ENCODE measurements at places on chromosomes 6 and 20. TPM values are rescaled to one million over a fixed set of nuclear protein-coding genes. Genes with fewer than 3 reads are reported as not detected.

DNA sequence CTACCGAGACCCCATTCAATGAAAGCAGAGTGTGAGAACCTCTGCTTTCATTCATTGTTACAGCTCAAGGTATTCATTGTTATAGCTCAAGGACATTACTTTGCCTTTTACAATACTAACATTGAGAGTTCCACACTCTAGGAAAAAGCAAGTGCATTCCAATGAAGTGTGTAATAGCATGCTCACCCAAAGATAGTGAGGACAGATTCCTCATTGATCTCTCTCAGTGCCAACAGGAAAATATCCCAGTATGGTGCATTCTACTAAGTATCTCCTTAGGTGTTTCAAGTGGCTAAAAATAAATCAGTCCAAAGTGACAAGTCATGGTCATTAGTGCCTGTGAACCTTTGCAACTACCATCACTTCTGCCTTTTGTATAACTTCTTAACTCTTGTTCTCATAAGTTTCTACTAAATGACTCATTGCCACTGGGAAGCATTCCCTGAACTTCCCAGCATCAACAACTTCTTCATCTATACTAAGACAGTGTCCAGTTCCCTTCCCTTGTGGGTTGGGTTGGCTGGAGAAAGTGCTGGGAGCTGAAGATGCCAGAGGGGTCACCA, 140.7 kb upstream of the STXBP5 start:
- DNase-seq, result no peak

DNA sequence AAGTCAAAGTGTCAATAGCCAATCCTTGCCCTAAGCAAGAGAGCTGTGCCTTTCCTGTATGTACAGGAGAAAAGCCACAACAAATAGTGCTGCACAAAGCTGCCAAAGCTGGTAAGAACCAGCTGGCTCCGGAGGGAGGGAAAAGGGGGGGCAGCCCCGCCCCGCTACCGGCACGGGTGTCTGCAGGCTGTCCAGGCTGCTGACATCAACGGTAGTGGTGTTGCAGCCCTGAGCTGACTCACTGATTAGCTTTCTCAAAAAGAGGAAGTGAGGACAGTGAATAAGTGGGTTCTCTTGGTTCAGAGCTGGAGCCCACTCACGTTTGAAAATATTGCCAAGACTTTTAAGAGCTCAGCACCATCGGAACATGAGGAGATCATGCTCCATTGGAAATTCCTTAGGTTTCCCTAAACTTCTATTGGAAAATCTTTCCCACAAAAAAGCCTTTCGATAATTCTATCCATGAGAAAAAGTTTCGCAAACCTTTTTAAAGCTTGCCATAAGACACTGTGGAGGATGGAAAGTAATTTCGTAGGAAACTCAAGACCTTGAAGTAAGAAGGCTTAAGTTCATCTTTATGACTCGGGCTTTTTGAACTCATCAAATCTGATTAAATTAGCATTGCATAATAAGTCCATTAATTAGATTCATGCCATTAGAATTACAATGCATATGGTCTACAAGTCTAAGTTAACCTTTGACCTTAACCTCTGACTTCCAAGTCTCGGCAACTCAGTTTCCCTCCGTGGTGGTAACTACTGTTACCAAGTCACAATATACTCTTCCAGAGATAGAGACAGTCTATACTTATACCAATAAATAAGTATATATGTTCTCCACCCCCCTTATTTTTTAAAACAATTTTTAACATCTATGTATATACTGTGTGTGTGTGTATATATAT, 67.0 kb downstream of the TNFRSF21 start:
- DNase-seq, result no peak

DNA sequence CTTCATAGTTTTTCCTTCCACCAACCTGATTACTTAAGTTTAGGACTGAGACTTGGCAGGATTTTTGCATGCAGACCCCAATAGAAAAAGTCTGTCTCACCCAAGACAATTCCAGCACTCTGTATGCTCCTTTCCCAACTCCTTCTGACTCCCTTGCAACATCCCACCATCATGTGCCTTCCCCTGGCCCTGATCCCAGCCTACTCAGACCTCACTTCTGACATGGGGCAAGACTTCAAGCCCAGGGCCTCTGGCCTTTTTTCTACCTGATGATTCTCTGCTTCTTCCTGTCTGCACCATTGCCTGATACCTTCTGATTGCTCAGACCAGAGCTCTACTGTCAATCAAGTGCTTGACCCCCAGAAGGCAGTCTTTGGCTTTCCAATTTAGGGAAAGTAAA, 96.6 kb downstream of the HAO1 start:
- no peak for DNase-seq

DNA sequence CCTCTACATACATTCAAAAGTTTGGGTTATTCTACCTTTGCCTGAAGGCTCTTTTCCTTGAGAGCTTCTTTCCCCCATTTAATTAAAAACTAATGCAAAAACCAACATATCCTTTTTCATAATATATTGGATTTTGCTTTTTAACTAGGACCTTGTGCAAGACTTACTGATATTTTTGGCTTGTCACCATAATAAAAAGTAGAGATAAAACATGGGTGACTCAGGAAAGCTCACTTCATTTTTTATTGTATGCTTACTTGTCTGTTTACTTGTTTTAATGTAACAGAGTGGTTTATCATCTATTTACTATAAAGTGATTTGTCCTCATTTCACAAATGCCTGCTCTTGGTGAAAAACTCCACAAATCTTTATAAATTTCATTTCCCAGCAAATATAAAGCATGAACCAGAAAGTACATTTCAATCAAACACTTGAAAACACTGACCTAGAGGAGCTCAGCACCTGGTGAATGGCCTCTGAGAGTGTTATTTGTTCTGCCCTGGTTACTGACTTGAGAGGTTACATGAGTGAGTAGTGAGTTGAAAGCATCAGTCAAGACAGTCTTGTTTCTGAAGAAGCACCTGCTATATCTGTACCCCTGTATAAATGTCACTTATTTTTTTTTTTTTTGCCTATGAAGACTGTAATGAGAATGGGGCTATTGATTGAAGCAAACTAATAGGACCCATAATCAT, 20.8 kb downstream of the ADGRG6 start:
- DNase-seq, result no peak

The CALHM5 gene
- total RNA-seq, result 9.7 TPM

The C6orf15 gene
- not detected for total RNA-seq

The MYB gene
- 0.13 TPM for total RNA-seq

The MYH7B gene
- total RNA-seq, result 0.30 TPM
